ENCODE measurements at places on chromosomes 11 and 22. TPM values are rescaled to one million over a fixed set of nuclear protein-coding genes. Genes with fewer than 3 reads are reported as not detected.

The SPA17 gene
- 5.5 TPM for polyA plus RNA-seq

The C11orf91 gene
- not detected for polyA plus RNA-seq

The KIRREL3 gene
- 0.04 TPM for polyA plus RNA-seq

The C1QTNF5 gene
- 45.3 TPM for polyA plus RNA-seq

The ADORA2A gene
- polyA plus RNA-seq: 2.5 TPM

The IRAG1 gene
- polyA plus RNA-seq: 1.6 TPM

The THOC5 gene
- polyA plus RNA-seq: 23.5 TPM

The MPZL2 gene
- polyA plus RNA-seq: 6.9 TPM

The OR10AG1 gene
- not detected for polyA plus RNA-seq

The UBQLNL gene
- polyA plus RNA-seq: 0.22 TPM

The TPP1 gene
- polyA plus RNA-seq: 39.9 TPM

The CCDC87 gene
- polyA plus RNA-seq: not detected

Measured in adipose tissue (tissue), 3 donors.